ENCODE measurements at places on chromosomes 3 and 15.

DNA sequence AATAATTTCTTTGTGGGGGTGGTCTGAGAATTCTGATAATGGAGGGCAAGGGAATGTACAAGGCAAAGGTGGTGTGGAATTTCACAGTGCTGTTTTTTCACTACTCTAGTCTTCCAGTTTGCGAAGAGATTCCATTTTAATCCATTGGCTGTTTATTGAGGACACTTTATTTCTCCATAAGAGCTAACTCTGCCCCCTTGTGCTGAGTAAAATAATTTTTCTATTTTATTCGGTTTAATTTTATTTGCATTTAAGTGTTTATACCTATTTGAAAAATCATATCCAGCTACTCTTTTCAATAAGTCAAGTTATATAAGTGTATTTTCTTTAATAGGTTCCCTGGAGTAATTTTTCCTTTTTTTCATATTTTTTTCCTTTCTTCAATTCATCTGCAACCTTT lies 840.1 kb downstream of the TUSC7 start:
- no peak for DNase-seq

DNA sequence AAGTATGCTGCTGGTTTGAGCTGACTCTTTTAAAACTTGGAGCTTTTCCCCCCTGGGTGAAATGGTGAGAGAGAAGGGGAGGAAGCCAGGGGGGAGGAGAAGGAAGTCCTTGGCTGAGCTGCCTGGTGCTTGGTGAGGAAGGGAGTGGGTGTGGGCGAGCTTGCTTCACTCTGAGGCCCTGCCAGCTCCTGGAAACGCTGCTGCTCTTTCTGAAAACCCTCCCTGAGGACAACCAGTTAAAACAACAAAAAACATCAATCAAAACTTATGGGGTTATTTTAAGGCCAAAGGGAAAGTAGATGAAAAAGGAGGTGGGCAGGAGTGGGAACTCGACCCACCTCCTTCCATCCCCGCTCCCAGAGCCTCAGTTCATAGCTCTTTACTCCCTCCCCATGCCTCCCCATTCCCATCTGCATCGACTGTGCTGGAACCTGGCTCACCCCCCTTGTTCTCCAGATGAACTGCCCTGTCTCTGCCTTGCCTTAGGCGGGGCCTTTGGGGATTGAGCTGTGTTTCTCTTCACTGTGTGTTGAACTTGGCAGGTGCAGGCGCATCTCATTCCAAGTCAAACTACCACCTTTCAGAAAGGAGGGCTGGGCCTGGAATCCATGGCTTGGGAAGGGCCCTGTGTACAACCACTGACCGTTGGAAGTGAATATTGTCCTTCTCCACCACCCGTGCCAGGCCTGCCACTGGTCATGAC lies 166.1 kb downstream of the ZNF621 start:
- DNase-seq: no peak

DNA sequence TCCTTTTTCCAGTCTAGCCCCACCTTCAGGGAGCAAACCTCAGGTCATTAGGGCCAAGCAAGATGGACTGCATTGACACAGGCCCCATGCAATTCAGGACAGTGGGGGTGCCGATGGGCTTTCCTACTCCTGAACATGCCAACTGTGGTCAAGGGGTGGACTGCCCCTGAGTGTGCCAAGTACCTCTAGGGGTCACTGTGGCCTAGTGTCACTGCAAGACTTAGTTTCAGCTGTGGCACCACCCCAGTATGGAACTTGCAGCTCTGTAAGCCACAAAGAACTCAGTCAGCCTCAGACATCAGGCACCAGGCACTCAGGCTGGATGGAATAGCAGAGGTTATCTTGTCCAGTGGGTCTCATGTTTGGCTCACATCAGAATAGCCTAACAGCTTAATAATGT lies 32.3 kb downstream of the EXOG start:
- no peak for DNase-seq

DNA sequence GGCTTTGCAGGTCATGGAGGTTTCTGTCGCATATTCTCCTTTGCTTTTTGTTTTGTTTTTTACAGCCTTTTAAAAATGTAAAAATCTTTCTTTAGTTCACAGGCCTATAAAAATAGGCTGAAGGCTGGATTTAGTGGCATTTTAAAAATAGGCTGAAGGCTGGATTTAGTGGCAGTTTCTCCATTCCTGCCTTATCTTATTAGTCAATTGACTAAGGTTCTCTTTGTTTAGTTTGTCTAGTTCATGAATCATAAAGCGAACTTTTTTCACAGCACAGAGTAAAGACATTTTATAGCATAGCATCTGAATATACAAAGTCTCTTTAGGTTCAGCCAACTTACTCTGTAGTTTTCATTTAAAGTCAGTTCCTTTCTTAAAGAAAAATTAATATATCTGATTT lies 31.4 kb downstream of the AP4E1 start:
- DNase-seq: no peak

GRCh38 chr15:79954661-79955060 lies 16.3 kb downstream of the BCL2A1 start:
- no peak for DNase-seq

DNA sequence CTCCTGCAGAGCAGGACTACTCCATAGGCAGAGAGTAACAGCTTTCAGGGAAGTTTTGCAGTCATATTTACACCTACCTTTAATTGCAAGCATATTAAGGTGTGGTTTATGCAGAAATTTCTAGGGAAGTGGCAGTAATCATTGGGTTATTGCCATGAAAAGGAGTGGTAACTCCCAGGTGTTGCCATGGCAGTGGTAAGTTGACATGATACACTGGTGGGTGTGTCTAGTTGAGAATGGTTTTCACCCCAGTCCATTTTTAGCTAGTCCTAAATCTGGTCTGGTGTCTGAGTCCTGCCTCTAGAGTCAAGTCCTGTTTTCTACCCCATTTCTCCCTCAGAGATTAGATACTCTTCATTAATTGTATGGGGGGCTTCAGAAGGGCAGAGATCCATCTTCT lies 128.4 kb upstream of the GMNC start:
- DNase-seq: no peak
